ENCODE measurements at places on chromosomes 2 and 18.

DNA sequence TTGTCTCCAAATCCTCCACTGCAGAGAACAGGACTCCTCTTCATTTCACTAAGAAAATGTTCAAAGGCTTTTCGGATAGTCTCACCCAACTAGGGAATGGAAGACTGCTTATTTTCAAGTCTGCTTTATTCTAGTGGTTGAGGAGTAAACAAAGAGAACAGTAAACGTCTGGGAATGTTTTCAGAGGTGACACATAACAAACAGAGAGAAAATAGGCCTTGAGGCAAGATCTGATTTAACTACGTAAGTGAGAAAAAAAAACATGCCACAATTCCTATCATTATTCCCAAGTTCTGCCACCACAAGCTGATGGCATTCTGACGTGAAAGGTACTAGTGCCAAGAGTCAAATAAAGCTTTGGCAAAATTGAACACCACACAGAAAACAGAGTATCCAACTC lies 16.7 kb upstream of the WIPF1 start:
- DNase-seq = no peak

DNA sequence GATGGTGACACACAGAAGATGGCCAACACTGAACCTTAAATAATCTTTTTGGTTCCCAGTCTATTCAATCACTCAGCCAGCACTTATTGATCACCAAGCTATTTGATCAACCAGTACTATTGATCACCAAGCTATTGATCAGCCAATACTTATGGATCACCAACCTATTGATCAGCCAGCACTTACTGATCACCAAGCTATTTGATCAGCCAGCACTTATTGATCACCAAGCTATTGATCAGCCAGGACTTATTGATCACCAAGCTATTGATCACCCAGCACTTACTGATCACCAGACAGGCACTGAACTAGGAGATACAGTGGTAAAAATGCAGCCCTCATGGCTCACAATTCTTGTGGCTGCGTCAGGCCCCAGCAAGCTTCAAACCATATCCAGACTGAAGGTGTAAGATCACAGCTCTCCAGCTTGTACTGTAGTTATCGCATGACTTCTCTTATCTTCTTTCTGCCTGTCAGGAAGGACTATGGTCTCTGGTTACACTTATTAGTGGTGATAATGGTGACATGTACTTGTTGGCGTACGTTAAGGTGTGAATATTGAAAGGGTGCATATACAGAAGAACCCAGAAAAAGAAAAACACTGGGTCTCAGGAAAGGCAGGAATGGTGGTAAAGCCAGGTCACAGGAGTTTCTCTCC lies 18.4 kb upstream of the B3GNT2 start:
- no peak for DNase-seq

DNA sequence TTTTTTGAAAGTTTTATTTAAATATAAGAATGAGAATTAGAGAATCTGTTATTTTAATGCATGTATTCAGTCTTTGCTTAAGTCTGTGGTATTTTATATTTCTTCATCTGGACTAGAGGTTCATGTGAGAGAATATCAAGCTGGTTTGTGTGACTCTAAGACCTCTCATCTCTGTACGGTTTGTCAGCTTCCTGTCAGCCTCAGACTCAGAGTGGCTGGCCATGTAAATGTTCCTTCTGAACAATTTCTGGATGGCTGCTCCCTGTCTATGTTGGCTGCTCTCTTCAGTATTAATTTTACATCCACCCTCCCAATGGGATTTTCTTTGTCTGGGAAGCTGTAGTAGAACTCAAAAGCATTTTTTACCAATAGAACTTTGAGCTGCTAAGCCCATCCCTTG lies 225.3 kb upstream of the THUMPD2 start:
- DNase-seq = no peak

DNA sequence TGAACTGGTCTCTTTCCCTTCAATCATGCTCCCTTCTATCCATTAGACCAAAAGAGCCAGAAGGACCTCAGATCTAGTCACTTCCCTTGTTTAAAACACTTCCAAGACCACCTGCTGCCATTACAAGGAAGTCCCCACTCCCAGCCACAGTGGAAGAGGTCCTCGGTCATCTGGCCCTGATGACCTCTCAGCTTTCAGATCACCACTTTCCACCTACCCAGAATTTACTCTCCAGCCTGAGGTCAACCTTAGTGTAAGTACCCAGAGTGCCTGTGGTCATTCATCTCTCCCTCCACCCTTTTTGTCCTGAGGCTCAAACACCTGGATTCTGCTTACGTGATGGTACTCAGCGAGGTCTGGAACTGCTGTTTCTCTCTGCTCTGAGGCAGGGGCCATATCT lies 67.1 kb downstream of the MARCO start:
- DNase-seq = no peak

GRCh38 chr2:155653176-155653575 lies 679.3 kb downstream of the NR4A2 start:
- DNase-seq = no peak

DNA sequence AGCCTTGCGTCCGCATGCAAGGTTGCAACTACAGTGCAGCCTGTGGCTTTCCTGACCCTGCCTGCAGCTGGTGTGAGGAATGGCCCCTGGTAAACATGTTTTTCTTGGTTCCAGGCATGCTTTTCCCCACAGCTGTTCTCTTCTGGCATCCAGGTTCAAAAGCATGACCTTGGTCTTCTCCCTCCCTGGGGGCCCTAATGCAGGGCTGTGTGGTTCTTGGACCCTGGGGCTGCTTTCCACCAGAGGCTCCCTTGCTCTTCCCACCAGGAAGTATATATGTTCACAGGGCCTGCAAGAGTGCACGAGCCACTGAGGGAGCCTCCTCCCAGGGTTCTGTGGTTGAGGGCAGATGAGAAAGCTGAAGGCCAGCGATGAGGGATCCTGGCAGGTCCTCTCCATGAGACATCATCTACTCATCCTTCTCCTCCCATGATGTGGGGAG lies 125.9 kb downstream of the BCL2L11 start:
- DNase-seq = no peak

GRCh38 chr2:1990724-1991123 lies 246.4 kb upstream of the PXDN start:
- DNase-seq = no peak

DNA sequence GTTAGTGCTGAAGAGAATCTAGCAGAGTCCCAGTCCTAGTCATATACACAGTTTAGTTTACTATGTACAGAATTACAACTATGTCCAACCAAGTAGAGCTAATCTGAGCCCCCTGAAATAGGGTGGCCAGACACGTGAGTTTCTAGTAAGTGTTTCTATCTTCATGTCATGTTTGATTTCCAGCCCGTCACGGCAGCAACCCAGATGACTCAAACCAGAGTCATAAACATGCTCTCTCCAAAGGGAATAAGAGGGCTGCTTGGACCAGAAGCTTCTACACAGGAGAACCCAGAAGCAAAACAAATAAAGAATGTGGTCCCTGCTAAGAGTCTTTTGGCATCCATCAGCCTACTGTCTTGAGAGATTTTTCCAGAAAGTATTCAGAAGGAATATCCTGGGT lies 64.9 kb upstream of the WIPF1 start:
- DNase-seq = no peak

- DNase-seq = no peak
Measured at GRCh38 chr2:6412533-6413091, 453.1 kb downstream of the CMPK2 start.

- DNase-seq = no peak
Measured at GRCh38 chr18:10351858-10352257, 102.6 kb upstream of the APCDD1 start.

DNA sequence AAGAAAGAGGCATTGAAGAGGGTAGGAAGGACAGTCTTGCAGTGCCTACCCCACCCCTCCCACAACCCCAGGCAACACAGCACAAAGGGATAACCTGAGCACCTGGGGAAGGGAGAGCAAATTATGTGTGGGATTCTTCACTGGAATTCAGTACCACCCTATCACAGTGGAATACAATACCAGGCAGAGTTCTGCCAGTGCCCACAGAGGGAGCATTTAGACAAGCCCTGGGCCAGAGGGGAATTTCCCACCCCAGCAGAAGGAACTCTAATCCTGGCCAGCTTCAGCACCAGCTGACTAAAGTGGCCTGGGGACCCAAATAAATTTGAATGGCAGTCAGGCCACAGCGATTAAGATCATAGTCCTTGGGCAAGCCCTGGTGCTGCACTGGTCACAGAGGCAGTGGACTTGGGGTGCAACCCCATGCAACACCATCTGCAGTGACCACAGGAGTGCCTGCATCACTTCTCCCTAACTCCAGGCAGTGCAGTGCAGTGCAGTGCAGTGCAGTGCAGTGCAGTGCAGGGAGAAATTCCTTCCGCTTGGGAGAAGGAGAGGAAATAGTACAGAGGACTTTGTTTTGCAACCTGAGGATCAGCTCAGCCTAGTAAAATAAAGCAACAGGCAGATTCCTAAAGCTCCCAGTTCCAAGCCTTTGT lies 147.8 kb upstream of the SRD5A2 start:
- DNase-seq = no peak

- no peak for DNase-seq
Measured at GRCh38 chr2:111227716-111228141, 107.0 kb downstream of the BCL2L11 start.

GRCh38 chr2:148255929-148256328 lies 235.0 kb downstream of the MBD5 start:
- no peak for DNase-seq

DNA sequence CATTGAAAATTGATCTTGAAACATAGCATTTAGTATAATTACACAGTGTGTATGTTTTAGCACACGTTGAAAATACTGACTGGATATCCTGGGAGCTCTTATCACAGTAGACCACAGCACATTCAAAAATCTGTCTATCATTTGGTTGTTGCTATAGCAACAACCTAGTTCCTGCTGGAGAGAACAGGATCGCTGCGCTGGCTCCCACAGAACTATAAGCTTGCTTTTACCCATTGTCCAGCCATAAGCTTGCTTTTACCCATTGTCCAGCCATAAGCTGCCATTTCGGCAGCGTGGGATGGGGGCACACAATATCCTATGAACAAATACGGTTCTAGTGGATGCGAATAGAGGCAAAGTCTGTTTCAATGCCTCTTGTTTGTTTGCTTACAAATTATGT lies 70.4 kb upstream of the ST6GAL2 start:
- DNase-seq = no peak

DNA sequence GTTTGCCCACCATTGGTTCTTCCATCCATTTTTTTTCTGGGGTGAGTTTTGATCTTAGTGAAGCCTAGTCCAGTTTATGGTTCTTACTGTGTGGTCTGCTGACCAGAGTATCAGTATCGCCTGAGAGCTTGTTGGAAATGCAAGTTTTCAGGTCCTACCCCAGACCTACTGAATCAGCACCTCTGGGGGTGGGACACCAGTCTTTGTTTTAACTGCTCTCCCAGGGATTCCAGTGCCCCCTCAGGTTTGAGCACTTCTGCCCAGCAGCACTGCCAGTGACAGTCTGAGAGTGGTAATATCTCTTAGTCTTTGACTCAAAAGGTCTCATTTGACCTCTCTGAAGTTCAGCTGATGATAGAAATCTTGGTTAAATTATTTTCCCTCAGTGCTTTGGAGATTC lies 269.3 kb downstream of the ALPK2 start:
- DNase-seq = no peak

DNA sequence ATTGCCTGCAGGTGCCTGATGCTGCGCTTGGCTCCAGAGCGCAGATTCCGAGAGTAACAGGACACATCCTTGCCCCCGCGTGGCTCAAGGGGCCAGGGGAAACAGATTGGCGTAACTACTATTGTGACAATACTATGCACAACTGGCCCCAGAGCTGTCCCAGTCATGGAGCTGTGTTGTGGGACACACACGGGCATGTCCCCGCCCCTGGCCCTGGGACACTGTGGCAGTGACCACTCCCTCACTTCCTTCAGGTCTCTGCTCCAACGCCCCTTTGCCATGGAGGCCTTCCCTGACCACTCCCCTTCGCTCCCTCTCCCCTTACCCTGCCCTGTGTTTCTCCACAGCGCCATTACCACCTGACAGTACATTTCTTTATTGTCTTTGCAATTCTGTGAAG lies 132.1 kb downstream of the SMAD2 start:
- no peak for DNase-seq

DNA sequence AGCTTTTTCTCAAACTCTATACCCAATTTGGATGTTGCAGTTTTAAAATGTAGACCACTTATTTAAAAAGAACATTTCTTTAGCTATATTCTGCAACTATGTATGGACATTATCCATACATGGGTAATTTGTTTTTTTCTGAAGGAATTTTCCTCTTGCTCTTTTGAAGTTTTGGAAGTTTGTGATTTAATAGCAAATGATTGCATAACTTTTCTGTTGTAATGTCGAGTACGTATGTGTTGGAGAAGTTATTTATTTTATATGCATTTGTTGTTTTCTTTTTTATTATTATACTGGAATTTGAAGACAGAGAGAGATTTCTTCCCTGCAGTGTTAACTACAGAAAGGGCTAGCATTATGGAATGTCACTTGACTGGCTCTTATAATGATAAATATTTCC lies 207.7 kb upstream of the FANCL start:
- no peak for DNase-seq

DNA sequence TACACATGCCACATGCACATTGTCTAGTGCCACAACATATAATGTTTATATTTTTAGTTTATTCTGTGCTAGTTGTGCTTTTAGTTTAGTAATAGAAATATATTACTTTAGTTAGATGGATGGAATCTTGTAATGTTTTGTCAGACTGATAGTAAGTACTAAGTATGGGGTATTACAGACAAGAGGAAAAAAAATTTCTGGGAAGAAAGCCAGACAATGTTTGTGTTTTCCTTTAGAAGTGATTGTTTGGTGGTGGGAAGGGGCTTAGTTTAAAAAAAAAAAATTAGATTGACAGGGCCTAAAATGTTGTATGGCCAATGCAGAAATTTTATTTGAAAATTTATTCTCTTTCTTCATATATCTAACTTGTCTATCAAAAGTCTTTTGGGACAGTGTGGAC lies 37.8 kb downstream of the ACVR2A start:
- no peak for DNase-seq
